HepG2 (cell line): ENCODE measurements at places on chromosomes 3 and 15.

GRCh38 chr15:79025201-79025600 is 65.4 kb downstream of the RASGRF1 start:
- no peaks in the 10 kb centered on the region for H3K27me3 ChIP-seq
- DNase-seq, result peak; percentile 27
- H3K4me1 ChIP-seq, result peaks cover 67% of the 10 kb centered on the region
- H3K4me3 ChIP-seq, result no peak overlapping the region
- H3K27ac ChIP-seq, result no peak overlapping the region

GRCh38 chr3:32619395-32619794 is 48.7 kb upstream of the DYNC1LI1 start:
- no peak overlapping the region for H3K27ac ChIP-seq
- H3K4me3 ChIP-seq, result no peak overlapping the region
- H3K27me3 ChIP-seq, result 0 out of 3 replicates have a peak, but pooled peaks cover 6% of the 10 kb centered on the region
- DNase-seq, result no peak

GRCh38 chr3:33315826-33316225 is 38.6 kb downstream of the FBXL2 start:
- no peaks in the 10 kb centered on the region for H3K36me3 ChIP-seq
- DNase-seq, result peak; percentile 38
- no peak overlapping the region for H3K27ac ChIP-seq
- H3K4me1 ChIP-seq, result peaks cover 41% of the 10 kb centered on the region
- no peaks in the 10 kb centered on the region for H3K27me3 ChIP-seq

- no peaks in the 10 kb centered on the region for H3K27me3 ChIP-seq
- DNase-seq, result no peak
- no peak overlapping the region for H3K27ac ChIP-seq
- H3K4me1 ChIP-seq, result no peaks in the 10 kb centered on the region
- no peak overlapping the region for H3K4me3 ChIP-seq
- no peaks in the 10 kb centered on the region for H3K36me3 ChIP-seq
Observed at GRCh38 chr3:38554127-38554827, 58.1 kb downstream of the EXOG start.

DNA sequence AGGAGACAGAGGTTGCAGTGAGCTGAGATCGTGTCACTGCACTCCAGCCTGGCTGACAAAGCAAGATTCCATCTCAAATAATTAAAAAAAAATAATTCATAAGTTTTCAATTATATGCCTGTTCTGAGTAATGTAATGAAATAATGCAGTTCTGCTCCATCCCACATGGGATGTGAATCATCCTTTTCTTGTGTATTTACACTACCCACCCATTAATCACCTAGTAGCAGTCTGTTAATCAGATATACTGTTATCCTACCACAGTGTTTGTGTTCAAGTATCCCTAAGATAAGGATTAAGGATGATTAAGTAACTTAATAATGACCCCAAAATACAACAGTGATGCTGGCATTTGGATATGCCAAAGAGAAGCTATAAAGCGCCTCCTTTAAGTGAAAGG is 38.8 kb downstream of the PIGB start:
- no peaks in the 10 kb centered on the region for H3K27me3 ChIP-seq
- no peaks in the 10 kb centered on the region for H3K36me3 ChIP-seq
- H3K4me1 ChIP-seq, result peaks cover 7% of the 10 kb centered on the region; the same call in 1 of the 2 replicates
- DNase-seq, result no peak
- H3K4me3 ChIP-seq, result no peak overlapping the region
- no peak overlapping the region for H3K27ac ChIP-seq

DNA sequence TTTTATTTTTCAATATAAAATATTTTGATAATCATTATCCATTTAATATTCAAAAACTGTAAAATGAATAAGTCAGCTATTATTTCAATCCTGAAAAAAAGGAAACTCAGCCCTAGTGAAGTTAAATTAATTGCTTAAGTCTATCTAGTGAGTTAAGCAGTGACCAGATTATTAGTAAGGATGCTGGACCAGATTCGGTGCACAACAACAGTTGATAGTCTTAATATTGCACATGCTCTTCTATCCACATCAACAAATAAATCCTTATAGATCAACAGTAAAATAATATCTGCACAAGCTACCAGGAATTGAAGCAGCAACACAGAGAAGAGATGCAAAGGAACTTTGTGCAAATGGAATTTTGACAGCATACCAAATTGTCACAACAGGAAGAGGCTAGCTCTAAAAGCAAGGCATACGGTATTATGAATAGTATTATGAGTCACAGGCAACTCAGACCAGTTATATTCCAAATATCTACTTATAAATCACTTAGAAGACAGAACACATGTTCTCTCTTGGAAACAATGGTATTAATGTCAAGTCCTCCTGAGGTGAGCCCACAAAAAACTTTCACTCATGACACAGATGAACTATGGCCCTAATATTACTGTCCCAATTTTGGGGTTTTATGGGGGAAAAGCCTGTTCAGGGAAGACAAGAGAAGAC is 24.9 kb downstream of the VPS13C start:
- H3K36me3 ChIP-seq, result peaks cover 13% of the 10 kb centered on the region; the same call in 2 of the 3 replicates
- no peak overlapping the region for H3K4me3 ChIP-seq
- H3K4me1 ChIP-seq, result no peaks in the 10 kb centered on the region
- H3K27me3 ChIP-seq, result no peaks in the 10 kb centered on the region

DNA sequence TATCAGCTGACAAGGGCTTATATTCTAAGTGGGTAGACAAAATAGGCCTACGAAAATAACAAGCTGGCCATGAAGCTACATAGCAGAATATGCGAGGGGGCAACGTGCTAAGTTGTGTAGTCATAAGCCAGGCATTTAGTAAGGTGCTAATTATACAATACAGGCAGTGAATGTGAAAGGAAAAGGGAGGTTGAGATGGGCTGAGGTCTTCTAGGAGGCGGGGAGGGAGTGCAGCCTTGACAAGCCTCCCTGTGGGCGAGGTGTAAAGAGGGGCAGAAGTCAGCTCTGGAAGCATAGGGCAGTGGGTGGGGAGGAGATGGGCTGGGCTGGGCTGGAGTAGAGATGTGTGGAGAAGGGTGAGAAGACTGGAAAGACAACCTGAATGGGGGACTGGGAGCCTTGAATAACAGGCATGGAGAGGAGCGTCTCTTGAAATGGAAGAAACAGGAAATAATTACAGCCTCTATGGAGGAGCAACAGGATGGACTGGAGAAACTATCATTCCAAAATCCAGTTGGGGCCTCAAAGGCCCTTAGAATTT is 1.2 kb downstream of the TIGIT start:
- H3K27me3 ChIP-seq, result peaks cover 5% of the 10 kb centered on the region; the same call in 1 of the 3 replicates
- no peaks in the 10 kb centered on the region for H3K36me3 ChIP-seq
- H3K4me3 ChIP-seq, result no peak overlapping the region
- no peaks in the 10 kb centered on the region for H3K4me1 ChIP-seq
- H3K27ac ChIP-seq, result no peak overlapping the region
- no peak for DNase-seq

DNA sequence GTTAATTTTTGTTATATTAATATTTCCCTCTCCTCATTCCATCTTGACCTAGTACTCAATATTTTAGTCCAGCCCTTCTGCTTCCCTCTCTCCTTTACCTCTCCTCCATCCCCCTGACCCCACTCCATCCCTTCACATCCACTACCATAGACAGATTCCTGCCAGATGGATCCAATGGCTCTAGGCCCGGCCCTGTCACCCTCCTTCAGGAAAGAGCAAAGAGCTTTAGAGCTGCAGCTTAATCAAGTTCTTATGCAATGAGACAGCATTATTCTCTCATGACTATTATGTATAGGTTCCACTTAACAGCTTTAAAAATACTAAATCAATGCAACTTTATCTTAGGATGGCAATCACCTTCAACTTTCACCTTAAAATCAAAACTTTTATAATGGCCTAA is 200.7 kb upstream of the TTC14 start:
- DNase-seq, result no peak
- H3K4me1 ChIP-seq, result no peaks in the 10 kb centered on the region
- no peaks in the 10 kb centered on the region for H3K36me3 ChIP-seq
- no peak overlapping the region for H3K4me3 ChIP-seq
- H3K27me3 ChIP-seq, result no peaks in the 10 kb centered on the region

DNA sequence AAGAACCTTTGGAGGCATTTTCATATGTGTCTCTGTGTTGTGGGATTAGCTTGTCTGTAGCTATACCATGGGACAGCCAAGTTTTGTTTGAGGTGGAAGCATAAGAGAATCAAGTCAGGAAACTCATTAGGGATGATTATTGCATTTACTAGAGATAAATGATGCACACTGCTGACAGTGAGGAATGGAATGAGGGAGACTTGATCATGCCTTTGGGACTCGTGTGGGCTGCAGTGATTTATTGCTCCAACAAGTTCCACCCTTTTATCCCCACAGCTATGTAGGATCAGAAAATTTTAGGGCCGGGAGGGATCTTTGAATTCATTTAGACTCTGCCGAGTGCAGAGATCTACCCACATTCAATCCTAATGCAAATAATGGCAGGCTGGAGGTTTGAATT is 16.3 kb downstream of the ZNF385D start:
- no peaks in the 10 kb centered on the region for H3K4me1 ChIP-seq
- no peak for DNase-seq
- H3K27me3 ChIP-seq, result no peaks in the 10 kb centered on the region
- no peaks in the 10 kb centered on the region for H3K36me3 ChIP-seq

DNA sequence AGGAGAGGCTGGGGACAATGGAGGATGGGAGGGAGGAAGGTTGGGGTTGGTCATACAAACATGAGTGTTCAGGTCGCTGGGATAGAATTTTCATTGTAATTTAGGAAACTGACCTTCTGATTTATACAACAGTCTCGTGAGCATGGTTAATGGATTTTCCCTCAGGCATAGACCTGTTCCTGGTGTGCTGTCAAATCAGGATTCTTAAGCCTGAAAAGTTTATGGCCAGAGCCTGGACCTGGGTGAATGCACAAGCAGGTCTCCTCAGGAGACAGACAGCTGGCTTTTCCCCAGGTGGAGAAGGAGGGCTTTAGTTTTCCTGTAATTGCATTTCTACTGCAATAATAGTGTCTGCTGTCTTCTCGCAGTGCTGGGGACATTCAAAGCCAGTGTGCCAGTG is 338.0 kb downstream of the SHQ1 start:
- DNase-seq, result no peak
- peaks cover 9% of the 10 kb centered on the region for H3K4me1 ChIP-seq
- no peaks in the 10 kb centered on the region; the same call in 1 of the 2 replicates for H3K27me3 ChIP-seq
- no peak overlapping the region for H3K4me3 ChIP-seq
- no peak overlapping the region for H3K27ac ChIP-seq

GRCh38 chr15:90981681-90982080 is 12.7 kb downstream of the PRC1 start:
- H3K27ac ChIP-seq, result no peak overlapping the region
- DNase-seq, result no peak
- H3K36me3 ChIP-seq, result peaks cover 16% of the 10 kb centered on the region
- no peak overlapping the region for H3K4me3 ChIP-seq

DNA sequence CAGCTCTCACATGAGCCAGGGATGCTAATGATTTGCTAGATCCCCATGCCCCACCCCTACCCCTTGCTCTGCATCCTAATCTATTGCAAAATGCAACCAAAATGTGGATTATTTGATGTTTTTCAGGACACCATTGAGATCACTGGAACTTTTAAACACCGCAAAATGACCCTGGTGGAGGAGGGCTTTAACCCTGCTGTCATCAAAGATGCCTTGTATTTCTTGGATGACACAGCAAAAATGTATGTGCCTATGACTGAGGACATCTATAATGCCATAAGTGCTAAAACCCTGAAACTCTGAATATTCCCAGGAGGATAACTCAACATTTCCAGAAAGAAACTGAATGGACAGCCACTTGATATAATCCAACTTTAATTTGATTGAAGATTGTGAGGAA is 29.7 kb downstream of the HDC start:
- H3K4me3 ChIP-seq, result no peak overlapping the region
- H3K4me1 ChIP-seq, result peaks cover 19% of the 10 kb centered on the region
- no peaks in the 10 kb centered on the region for H3K36me3 ChIP-seq

- H3K27me3 ChIP-seq, result peaks cover 4% of the 10 kb centered on the region; the same call in 1 of the 3 replicates
- H3K27ac ChIP-seq, result no peak overlapping the region
- peak; percentile 27 for DNase-seq
- H3K4me3 ChIP-seq, result no peak overlapping the region
- peaks cover 23% of the 10 kb centered on the region for H3K4me1 ChIP-seq
- H3K36me3 ChIP-seq, result no peaks in the 10 kb centered on the region
Observed at GRCh38 chr15:80581976-80582375, 113.1 kb upstream of the ABHD17C start.

DNA sequence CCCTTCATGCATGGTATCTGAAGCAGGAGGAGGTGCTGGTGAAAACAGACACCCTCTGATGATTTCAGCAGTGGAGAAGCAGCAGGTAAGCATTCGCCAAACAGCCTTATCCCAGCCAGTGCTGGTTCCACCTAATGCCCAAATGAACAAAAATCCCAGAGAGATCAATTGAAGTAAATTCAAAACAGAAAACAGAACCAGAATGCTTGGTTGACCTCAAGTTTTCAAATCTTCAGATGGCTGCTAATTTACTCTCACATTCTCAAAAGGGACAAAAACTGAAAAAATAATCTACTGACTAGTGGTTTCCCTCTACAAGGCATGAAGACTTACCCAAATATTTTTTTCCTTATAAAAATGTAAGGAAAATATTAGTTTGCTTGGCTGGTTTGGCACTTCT is 87.0 kb upstream of the MYO5C start:
- H3K4me3 ChIP-seq, result no peak overlapping the region
- no peak for DNase-seq
- H3K27me3 ChIP-seq, result no peaks in the 10 kb centered on the region
- no peaks in the 10 kb centered on the region for H3K4me1 ChIP-seq

- no peak overlapping the region for H3K27ac ChIP-seq
- H3K4me1 ChIP-seq, result no peaks in the 10 kb centered on the region
- no peak overlapping the region for H3K4me3 ChIP-seq
Observed at GRCh38 chr3:4818986-4819693, 160.1 kb upstream of the BHLHE40 start.

- DNase-seq, result no peak
- no peak overlapping the region for H3K4me3 ChIP-seq
- no peak overlapping the region for H3K27ac ChIP-seq
- peaks cover 26% of the 10 kb centered on the region for H3K4me1 ChIP-seq
- H3K27me3 ChIP-seq, result no peaks in the 10 kb centered on the region
Observed at GRCh38 chr3:32553459-32553858, 17.2 kb downstream of the DYNC1LI1 start.

DNA sequence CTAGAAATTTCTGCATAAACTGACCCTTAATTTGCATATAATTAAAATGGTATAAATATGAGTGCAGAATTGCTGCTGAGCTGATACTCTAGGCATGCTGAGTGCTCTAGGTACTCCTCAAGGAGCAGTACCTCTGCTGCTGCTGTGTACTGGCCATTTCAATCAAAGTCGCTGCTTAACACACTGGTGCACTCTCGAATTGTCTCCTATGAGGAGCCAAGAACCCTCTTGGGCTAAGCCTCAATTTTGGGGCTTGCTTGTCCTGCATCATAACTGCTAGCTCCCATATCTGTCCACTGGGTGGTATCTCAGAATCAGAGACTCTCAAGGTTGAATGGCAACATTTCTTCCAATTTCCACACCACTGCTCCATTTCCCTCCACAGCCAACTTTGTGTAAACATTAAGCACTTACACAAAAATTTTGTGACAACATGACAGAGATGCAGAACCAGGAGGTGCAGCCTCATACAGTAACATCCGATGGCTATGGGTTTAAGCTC is 82.5 kb downstream of the XXYLT1 start:
- DNase-seq, result no peak
- peaks cover 44% of the 10 kb centered on the region for H3K4me1 ChIP-seq
- H3K4me3 ChIP-seq, result no peak overlapping the region
- no peaks in the 10 kb centered on the region for H3K36me3 ChIP-seq
- no peaks in the 10 kb centered on the region for H3K27me3 ChIP-seq
- H3K27ac ChIP-seq, result peak overlapping the region; percentile 11

GRCh38 chr3:195032106-195032759 is 238.7 kb downstream of the XXYLT1 start:
- H3K27ac ChIP-seq, result no peak overlapping the region
- peaks cover 47% of the 10 kb centered on the region for H3K27me3 ChIP-seq
- H3K4me1 ChIP-seq, result peaks cover 74% of the 10 kb centered on the region
- H3K4me3 ChIP-seq, result no peak overlapping the region
- H3K36me3 ChIP-seq, result no peaks in the 10 kb centered on the region
- DNase-seq, result no peak

GRCh38 chr3:21954709-21955108 is 203.7 kb upstream of the ZNF385D start:
- no peaks in the 10 kb centered on the region for H3K4me1 ChIP-seq
- H3K27me3 ChIP-seq, result no peaks in the 10 kb centered on the region
- H3K36me3 ChIP-seq, result no peaks in the 10 kb centered on the region
- no peak overlapping the region for H3K4me3 ChIP-seq
